Subcutaneous preadipocyte (primary cell): ENCODE measurements at places on chromosomes 12 and 14. TPM values are rescaled to one million over a fixed set of nuclear protein-coding genes. Genes with fewer than 3 reads are reported as not detected.

The KRT5 gene
- 0.20 TPM in 1 of 2 replicates, not detected in the other for total RNA-seq

The NEUROD4 gene
- not detected in 2 replicates for total RNA-seq

The GPRC5D gene
- total RNA-seq, result not detected in 2 replicates

The TTC9 gene
- under 0.01 TPM in 1 of 2 replicates, not detected in the other for total RNA-seq

The SP7 gene
- not detected in 2 replicates for total RNA-seq

The B4GALNT3 gene
- total RNA-seq, result not detected in 2 replicates

The HNF1A gene
- not detected in 2 replicates for total RNA-seq

The TBC1D30 gene
- total RNA-seq, result 0.39 TPM in 1 of 2 replicates, not detected in the other

The ACSS3 gene
- total RNA-seq, result 4.9 and 9.2 TPM in 2 replicates

The C12orf60 gene
- 1.2 and 2.2 TPM in 2 replicates for total RNA-seq

The ZNF268 gene
- 19.1 and 20.9 TPM in 2 replicates for total RNA-seq

The ATF7IP gene
- total RNA-seq, result 26.8 and 33.8 TPM in 2 replicates

The CDCA4 gene
- 20.9 and 35.8 TPM in 2 replicates for total RNA-seq

The PIANP gene
- total RNA-seq, result under 0.01 TPM in 1 of 2 replicates, not detected in the other

The DAO gene
- total RNA-seq, result not detected in 2 replicates

The KRT76 gene
- total RNA-seq, result not detected in 2 replicates

The BICDL1 gene
- total RNA-seq, result not detected in 2 replicates

The SIX1 gene
- total RNA-seq, result 3.3 and 13.1 TPM in 2 replicates

The FGF6 gene
- total RNA-seq, result not detected in 2 replicates

The SERPINA5 gene
- total RNA-seq, result 0.37 TPM in 1 of 2 replicates, not detected in the other

The PPP4R4 gene
- 0.37 and 0.39 TPM in 2 replicates for total RNA-seq
